ENCODE measurements at places on chromosomes 4 and X.

GRCh38 chrX:46602468-46603102 lies 29.0 kb downstream of the CHST7 start:
- no peak for DNase-seq

GRCh38 chr4:119897260-119897659 lies 169.4 kb downstream of the MAD2L1 start:
- DNase-seq, result no peak

- no peak for DNase-seq
These were observed 207.7 kb upstream of the MID1 start for GRCh38 chrX:10828036-10828435.

- DNase-seq, result no peak
These were observed 29.3 kb downstream of the CRMP1 start for GRCh38 chr4:5863461-5864113.

- DNase-seq, result no peak
These were observed 26.3 kb downstream of the UTP14A start for GRCh38 chrX:129932016-129932820.

DNA sequence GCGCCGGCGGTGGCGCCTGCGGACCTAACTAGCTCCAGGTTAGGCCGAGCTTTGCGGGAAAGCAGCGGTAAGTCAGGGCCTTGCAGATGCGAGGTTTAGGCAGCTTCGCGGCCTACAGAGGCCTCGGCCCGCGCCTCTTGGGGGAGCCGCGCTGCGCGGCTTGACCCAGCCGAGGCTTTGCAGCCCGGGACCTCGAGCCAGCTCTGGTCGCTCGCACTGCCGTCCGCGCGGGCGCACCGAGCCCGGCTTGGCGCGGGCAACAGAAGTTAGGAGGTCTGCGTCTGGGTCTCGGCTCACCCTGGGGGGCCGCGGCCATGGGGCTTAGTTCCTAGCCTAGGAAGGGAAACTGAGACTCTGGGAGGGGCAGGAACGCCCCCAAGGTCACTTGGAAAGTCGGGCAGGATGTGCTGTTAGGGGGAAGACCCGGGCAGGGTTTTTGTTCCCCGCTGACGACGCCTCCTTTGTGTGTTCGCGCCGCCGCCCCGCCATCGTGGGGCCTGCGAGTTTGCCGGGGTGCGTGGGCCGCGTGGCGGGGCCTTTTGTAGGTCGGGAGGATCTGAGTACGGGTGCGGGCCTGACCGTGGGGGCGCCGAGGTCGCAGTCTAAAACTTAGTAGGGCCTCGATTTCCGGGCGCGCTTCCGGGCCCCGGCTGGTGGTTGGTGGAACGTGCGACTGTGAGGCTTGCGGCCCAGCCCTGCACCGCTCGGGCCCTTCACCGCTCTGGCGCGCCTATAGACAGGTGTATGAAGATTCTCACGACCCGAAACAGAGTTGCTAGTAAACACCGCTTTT lies 482 bp downstream of the RNF4 start:
- no peak for DNase-seq
